HS-27A (cell line): ENCODE measurements at places on chromosomes 7 and 10.

- no peak for DNase-seq
These were observed 87.2 kb downstream of the RNF216 start for GRCh38 chr7:5694221-5694754.

DNA sequence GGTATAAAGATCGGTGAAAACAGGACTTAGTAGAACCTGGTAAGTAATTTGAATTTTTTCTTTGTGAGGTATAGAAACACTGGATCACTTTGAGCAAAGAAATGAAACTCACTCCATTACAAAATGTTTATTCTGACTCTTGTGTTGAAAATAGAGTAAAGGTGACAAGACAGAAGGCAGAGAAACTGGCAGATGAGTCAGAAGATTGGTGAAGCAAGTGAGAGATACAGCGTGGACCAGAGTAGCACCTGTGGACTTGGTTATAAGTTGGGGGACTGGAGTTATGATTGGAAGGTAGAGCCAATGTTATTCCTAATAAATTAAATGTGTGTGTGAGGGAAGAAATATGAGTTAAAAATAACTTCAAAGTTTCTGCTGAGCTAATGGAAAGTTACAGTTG is 620.9 kb downstream of the ZWINT start:
- DNase-seq, result no peak

DNA sequence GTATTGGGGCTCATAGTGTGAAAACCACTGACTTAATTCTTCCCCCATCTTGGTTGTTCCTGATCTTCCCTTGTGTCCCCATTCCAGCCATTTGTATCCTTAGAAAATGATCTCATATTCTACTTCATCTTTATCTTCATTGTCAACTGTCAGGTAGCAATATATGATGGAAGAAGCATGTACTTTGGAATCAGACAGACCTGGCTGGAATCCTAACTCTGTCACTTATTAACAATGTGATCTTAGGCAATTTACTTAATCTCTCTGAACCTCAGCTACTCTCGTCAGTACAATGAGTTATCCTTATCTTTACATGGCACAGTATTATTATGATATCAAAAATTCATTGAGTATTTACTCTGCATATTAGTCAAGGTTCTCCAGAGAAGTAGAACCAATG is 10.1 kb downstream of the CFTR start:
- no peak for DNase-seq

DNA sequence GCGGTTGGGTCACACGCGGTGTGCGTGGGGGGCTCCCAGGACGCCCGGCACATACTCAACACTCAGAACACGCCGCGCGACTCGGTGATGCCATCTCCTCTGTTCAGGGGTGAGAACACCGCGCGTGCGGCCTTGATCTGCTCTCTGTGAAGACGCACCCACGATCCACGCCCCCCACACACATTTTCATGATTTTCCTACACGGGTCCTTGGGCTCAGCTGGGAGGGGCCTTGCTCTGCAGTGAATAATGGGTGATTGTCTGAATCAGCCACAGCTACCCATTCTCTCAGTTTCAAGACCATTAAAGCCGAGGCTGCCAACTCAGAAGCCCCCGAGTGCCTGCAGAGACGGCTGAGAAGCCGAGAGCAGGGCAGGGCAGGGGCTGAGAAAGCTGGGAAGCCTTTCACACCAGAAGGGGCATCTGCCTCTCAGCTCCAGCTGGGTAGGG is 54.3 kb upstream of the PDGFA start:
- no peak for DNase-seq

GRCh38 chr7:12619461-12620069 is 49.0 kb downstream of the SCIN start:
- no peak for DNase-seq

- no peak for DNase-seq
These were observed 433.0 kb downstream of the ANKRD7 start for GRCh38 chr7:118657391-118658005.
